Activated CD4-positive, alpha-beta memory T cell treated with anti-CD3 and anti-CD28 coated beads, Interleukin-2, amount 10 ng/mL, durations not matched to agents 7 days and 5 days (primary cell): ENCODE measurements at places on chromosomes 11 and 22. TPM values are rescaled to one million over a fixed set of nuclear protein-coding genes. Genes with fewer than 3 reads are reported as not detected.

DNA sequence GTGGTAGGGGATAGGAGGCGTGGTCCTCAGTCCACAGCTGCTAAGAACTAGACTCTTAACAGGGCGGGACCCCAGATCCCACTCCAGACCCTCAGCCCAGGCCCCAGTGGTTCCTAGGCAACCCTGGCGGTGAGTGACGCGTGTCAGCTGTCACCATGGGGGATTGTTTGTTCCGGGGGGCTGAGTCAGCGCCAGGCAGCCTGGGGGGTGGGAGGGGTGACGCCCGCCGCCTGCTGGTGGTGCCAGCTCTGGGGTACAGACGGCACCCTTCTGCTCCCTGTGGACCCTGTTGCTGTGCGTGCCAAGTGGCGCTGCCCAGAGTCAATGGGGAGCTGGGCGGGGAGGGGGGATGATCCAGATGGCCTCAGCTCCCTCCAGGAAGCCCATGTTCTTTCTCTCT is 2.5 kb downstream of the CNIH2 start:
- no peak for DNase-seq

- peak; percentile 73 for DNase-seq
Measured at GRCh38 chr11:120344302-120345004, 8.2 kb downstream of the ARHGEF12 start.

The IL18BP gene
- 12.4 TPM for total RNA-seq

The OR4A16 gene
- total RNA-seq = not detected
